ENCODE measurements at places on chromosomes 4 and X.

- DNase-seq: peak; percentile 16
Observed at GRCh38 chr4:67393699-67394281, 151.5 kb downstream of the CENPC start.

DNA sequence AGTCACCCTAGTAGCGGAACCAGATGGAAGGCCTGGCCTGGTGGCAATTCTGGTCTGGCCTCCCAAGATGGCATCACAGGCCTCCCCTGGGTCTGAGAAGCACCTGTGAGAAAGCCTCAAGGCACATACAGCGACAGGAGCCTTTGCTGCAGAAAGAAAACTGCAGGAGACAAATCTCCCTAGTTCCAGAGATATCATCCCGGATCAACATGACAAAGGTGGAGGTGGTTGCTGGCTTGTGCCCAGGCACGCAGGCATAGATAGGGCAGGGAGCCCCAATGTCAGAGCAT, 93.6 kb downstream of the BCOR start:
- no peak for DNase-seq

DNA sequence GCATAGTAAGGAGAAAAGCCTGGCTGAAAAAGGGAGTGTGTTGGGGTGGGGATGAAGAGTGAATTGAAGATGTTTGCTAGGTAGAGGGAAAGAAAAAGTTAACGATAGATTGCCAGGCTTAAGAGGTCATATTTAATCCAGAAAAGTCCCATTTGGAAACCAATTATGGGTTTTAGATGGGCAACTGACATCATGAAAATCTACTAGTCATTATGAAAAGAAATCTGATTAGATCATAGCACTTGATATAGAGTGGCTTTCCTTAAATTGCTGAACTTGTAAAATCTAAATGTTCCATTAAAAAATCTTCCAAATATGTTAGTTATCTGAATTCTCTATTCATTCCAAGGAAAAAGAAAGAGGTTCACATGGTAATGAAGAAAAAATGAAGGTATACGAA, 37.5 kb upstream of the IL21 start:
- DNase-seq: no peak

DNA sequence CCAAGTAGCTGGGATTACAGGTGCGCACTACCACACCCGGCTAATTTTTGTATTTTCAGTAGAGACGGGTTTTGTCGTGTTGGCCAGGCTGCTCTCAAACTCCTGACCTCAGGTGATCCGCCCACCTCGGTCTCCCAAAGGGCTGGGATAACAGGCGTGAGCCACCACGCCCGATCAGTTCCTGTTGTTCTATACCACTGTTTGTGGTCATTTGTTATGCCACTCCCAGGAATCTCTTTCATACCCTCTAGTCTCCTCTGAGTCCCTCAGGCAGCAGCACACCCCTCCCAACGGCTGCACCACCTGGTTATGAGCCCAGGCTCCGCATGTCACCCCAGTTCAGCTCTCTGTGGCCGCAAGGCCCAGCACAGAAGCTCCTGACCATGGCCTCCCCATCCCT, 17.5 kb upstream of the CD99 start:
- no peak for DNase-seq

GRCh38 chr4:5446595-5447226, 261.6 kb downstream of the EVC2 start:
- DNase-seq: no peak

- no peak for DNase-seq
Observed at GRCh38 chr4:55338486-55338885, 7.6 kb upstream of the SRD5A3 start.

DNA sequence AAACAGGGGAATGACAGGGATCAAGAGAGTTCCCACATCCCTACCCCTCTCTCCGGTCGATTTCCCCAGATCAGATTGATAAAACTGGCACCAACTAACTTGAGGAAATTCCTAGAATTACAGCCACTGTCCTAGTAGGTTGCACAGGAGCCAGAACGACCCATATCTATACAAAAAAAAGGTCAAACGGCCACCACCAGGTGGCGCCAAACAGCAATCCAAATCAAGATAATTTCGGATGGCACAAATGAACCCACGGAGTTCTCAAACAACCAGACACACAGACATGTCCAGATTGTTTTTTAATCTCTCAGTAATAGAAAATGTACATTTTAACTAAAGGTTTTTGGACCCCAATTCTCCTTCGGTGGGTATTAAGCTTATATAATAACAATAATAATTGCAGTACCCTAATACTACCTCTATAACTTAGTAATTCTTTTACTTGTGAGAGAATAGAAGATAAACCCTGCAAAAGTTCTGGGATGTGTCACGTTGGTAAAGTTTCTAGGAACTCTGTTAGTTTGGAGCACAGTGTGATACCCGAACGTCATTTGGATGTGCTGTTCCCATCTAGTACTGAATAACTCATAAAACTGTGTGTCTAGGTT, 212.6 kb downstream of the SPOCK3 start:
- peak; percentile 7 for DNase-seq

DNA sequence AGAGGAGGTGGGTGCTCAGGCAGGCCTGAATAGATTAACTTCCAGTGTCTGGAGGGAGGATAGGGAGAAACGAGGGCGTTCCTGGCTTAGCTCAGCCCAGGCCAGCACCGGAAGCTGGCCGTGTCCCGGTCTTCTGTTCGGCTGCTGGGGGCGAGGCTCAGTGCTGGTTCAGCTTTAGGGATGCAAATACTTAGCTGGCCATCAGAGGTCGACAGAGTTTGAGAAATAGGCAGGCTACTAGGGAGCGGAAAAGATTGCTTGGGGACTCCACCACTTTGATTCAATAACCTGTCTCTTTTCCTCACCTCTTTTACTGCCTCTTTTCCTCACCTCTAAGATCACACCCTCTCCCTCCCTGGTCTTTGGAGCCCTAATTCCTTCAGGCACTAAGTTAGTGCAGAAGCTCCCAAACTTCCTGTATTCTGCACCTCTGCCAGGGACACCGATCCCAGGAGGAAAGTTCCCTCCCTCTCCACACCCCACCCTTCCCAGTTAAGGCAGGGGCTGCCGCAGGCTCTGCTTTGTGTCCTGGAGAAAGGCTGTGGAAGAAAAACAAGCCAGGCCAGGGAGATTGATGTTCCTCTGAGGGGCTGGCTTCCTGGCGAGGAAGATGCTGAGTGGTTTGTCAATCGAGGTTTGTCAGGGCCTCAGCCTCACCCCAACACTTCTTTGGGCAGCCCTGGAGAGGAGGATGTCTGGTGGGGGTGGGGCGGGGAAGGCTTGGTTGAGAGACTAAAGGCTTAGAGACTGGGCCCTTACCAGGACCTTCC, 6.0 kb upstream of the EFNB1 start:
- peak; percentile 44 for DNase-seq

- DNase-seq: no peak
Observed at GRCh38 chr4:8217246-8217511, 18.1 kb downstream of the SH3TC1 start.

GRCh38 chr4:43394976-43395375, 502.5 kb downstream of the GRXCR1 start:
- DNase-seq: no peak

DNA sequence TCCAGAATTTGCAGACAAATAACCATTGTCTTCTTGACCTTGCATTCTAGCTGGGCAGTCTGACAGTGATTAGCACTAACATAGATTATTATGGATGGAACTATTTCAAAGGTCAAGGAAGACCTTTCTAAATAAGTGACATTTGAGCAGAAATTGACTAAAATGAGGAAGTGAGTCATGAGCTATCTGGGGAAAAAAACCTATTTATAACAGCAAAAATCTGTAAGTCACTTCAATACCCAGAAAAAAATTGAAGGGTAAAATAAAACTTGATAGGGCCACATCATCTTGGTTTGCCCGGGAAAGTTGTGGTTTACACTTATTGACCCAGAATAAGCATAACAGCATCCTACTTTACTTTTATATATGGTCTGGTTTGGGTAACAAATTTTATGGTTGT, 414.6 kb upstream of the HS3ST1 start:
- DNase-seq: no peak

DNA sequence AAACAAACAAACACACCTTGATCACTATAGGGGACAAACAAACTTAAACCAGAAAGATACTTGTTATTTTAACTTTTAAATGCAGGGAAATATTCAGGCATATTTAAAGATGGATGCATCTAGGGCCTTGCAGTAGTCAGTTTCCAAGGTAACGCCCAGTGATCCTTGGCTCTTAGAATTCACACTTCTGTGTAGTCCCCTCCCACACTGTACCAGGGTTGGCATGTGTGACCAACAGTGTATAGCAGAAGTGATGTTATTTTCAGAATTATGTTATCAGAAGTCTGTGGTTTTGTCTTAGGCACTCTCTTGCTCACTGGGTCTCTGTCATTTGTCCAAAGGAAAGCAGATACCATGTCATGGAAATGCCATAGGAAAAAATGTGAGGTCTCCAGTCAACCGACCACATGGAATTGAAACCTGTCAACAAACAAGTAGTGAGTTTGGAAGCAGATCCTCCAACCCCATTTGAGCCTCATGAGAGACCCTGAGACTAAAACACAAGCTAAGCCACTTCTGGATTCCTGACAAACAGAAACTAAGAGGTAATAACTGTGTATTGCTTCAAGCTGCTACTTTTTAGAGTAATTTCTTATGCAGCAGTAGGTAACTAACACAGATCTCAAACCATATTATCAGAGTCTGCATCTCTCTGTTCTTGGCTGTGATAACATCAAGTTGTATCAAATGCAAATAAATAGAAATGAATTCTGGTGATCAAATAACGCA, 670.3 kb downstream of the KCTD8 start:
- DNase-seq: no peak

- no peak for DNase-seq
Observed at GRCh38 chr4:111712093-111712677, 433.1 kb upstream of the FAM241A start.

- DNase-seq: no peak
Observed at GRCh38 chr4:59597536-59598329, 1602.4 kb upstream of the ADGRL3 start.

GRCh38 chr4:165874791-165875371, 1.8 kb downstream of the TLL1 start:
- no peak for DNase-seq

Data from GM13976 (cell line).